ENCODE measurements at places on chromosomes 6 and 20.

DNA sequence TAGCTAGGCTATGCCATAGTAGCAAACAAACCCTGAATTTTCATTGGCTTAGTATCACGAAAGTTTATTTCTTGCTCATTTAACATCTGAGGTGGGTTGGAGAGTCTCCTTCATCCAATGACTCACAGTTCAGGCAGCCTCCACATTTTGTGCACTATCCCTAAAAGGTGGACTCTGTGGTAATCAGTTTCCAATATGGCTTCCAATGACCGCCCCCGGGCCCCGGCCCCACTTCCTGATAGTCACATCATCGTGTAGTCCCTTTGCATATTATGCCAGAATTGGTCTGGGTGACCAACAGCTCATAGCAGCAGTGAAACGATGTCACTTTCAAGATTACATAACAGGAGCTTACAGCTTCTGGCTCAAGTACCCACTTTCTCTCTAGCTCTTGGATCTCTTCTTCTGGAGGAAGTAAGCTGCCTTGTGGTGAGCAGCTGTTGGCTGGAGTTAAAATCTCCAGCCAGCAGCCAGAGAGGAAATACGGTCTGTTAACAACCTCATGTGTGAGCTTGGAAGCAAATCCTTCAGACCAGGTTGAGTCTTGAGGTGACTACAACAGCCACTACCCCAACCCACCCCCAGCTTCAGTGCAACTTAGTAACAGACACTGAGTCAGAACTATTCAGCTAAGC, 7.8 kb downstream of the HCRTR2 start:
- DNase-seq: no peak

DNA sequence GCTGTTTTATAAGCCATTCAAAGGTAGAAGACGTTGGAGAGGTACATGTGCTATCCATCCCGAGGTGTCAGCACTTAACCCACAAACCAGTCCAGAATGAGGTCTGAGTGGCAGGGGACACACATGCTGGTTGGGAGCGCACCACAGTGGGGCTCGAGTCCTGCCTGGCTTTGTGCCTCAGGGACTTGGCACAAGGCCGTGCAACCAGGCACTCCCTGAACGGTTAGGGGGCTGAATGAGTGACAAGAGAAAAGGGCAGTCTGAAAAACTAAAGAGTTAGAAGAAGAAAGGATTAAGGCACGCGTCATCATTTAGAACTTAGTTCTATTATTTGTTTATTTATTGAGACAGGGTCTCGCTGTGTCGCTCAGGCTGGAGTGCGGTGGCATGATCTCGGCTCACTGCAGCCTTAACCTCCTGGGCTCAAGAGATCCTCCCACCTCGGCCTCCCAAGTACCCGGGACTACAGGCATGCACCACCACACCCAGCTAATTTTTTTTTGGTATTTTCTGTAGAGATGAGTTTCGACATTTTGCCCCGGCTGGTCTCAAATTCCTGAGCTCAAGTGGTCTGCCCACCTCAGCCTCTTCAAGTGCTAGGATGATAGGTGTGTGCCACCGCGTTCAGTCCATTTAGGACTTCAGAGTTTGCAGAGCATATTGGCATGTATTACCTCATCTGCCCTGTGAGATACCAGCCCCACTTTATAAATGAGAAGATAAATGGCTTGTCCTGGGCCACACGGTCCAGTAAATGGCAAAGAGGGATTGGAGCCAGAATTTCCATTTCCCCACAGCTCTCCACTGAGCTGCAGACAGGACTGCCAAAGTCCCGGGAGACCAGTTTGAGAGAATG, 47.4 kb upstream of the IRF4 start:
- DNase-seq: no peak

DNA sequence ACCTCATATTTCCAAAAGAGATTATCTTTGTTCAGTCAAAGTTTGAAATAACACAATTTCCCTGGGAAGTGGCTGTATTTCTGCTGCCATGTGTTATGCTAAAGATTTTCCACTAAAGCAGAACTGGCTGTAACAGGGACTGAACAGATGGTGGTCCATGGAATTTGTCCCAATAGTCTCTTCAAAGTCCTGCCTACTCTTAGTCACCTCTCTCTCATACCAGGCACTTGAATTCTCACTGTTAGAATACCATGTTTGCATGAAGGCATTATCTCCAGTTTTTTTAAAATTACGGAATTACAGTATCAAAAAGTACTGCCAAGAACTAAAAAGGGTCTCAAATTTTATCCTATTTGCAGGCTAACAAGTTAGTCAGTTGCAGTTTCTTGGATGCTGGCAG, 105.0 kb upstream of the HDDC2 start:
- no peak for DNase-seq

DNA sequence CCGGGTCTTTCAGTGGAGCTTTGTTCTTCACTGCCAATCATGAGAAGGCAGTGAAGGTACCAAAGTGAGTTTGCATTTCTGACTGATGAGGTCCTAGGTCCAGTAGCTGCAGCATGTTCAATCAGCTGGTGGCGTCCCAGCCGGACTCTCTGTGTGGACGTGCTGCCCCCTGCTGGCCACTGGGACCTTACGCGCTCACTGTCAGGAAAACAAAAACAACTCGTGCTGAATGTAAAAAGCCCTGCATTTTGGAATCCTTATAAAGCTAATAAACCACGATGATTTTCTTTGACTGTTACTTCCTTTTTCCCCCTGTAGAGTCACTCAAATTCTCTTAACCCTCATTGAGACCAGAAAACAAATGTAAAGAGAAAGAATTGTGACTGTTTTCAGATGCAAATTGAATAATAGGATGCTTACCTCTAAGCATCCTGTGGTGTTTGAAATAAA, 4.9 kb upstream of the CD24 start:
- peak; percentile 40 for DNase-seq

GRCh38 chr6:152364866-152365265, 272.3 kb downstream of the SYNE1 start:
- DNase-seq: no peak

GRCh38 chr20:21303872-21304586, 898 bp downstream of the XRN2 start:
- DNase-seq: no peak

- DNase-seq: no peak
These were observed 48.2 kb downstream of the THBS2 start for GRCh38 chr6:169205176-169206160.

DNA sequence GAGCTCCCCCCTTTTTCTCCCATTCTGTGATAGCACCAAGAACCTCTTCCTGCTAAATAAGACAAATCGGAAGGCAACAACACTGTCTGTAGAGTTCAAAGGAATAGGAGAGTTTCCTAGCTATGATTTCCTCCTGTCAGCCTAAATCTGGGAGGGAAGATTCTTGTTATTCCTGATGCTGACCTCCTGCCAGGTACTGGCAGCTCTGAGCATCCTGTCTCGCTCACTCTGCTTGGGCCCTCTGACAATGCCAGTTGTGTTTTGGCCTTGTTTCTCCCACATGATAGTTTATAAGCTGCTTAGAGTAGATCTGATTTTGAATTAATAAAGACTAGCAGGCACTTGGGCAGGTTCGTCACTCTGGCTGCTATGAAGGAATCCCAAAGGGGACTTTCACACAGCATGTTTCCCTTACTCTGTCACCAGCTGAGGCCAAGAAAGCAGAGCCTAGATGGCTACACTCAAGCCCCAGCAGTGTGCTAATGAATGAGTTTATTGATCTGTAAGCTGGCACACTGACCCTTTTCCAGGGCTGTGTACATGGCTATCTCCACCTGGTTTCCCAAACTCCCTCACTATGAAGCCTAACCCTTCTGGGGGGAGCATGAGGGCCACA, 52.3 kb downstream of the UQCC1 start:
- no peak for DNase-seq

GRCh38 chr6:168395983-168396382, 45.0 kb upstream of the SMOC2 start:
- DNase-seq: no peak

- DNase-seq: peak; percentile 55
These were observed 268.9 kb downstream of the CDH4 start for GRCh38 chr20:61520893-61521460.

GRCh38 chr6:149478631-149479314, 6.0 kb downstream of the ZC3H12D start:
- no peak for DNase-seq

GRCh38 chr20:26169506-26169905, 472.9 kb upstream of the ZNF337 start:
- DNase-seq: no peak

DNA sequence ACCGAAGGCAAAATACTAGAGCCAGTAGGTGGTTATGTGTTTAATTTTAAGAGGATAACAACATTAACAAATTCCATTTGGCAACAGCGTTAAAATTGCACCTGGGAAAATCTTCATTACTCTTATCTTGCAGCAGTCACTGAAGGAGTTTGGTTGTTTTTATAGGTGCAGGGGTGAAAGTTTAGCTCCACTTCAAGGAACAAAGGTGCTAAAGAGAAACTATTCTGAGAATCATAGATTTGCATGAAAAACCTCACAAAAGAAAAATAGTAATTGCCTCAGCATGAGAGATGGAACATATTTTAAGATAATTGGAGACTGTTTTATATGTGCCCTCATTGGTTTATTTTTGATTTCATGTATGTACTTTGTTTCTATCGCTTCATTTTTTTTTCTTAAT, 444.4 kb downstream of the UTRN start:
- DNase-seq: no peak

- peak; percentile 62 for DNase-seq
These were observed 154.4 kb upstream of the STMND1 start for GRCh38 chr6:16947375-16948015.

- DNase-seq: peak; percentile 11
These were observed 90.5 kb upstream of the HEY2 start for GRCh38 chr6:125658759-125659431.

- DNase-seq: no peak
These were observed 59.2 kb upstream of the SLC32A1 start for GRCh38 chr20:38665094-38665493.

DNA sequence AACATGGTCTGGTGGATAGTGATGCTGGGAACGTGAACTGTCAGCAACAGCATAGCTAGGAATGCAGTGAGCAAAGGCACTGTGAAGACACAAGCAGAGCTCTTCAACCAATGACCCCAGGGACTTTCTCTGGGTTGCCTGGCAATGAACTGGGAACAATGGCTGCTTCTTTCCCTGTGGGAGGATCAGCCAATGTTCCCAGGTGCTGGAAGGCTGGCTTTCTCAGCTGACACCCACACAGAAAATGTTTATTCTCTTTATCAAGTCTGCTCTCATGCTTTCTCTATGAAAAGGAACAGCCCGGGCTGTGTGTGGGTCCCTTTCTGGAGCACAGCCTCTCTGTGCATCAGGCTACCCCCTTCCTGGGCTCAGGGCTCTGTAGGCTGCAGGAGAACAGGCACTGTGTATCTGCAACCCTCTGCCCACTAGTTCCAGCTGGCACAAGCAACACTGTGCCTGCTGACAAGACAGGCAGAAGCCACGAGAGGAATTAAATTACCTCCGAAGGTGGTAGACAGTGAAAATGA, 54.2 kb downstream of the HFE start:
- DNase-seq: no peak

GRCh38 chr20:13458860-13459451, 179.8 kb downstream of the TASP1 start:
- DNase-seq: peak; percentile 9

DNA sequence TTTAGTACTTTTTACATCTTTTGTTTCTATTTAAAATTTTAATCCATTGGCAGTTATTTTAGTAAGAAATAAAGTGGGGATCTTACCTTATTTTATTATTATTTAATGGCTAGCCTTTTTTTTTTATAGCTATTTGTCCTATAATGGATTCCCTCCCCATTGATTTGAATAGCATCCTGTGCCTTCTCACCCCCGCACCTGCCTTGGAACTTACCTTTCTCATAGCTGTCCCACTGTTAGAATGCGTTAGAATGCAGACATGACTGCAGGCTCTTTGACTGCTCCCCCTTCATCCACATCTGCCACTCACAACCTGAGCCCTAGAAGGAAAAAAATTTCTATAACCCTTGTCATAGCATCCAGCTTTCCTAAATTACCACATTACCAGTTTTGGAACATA, 9.1 kb downstream of the PKIB start:
- no peak for DNase-seq

DNA sequence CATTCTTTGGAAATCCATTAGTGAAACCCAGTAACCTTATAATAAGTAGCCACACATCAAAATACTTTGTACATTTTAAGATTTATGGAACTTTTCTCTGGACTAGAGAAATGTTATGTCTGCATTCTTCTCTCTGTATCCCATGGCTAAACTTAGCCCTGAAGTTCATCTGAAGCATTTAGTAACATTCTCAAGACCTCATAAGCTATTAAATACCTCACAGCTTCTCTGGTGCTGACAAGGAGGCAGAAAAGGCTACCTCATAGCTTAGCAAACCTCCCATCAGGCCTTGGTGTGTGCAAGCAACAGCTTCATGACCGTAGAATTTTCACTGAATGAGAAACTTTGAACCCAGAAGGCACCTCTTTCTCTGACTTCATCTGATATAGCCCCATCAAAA, 38.9 kb upstream of the HDGFL1 start:
- no peak for DNase-seq

GRCh38 chr20:45097485-45098102, 3.3 kb downstream of the KCNS1 start:
- no peak for DNase-seq

DNA sequence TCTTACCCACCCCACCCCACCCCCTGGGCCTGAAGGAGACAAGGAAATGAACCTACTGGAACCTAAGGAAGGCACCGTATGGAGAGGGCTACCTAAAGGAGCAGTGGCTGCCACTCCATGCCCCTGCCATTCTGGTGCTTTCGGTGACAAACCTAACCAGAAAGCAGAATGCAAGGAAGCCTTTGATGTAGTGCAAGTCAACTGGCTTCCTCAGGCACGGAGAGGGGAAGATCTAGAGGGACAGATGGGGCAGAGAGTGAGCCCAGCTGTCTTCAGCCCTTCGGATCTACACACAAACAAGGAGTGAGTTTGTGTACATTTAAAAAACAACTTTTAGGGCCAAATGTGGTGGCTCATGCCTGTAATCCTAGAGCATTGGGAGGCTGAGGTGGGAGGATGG, 39.5 kb downstream of the PPP1R16B start:
- no peak for DNase-seq

- DNase-seq: no peak
These were observed 111.2 kb upstream of the HIVEP1 start for GRCh38 chr6:11900662-11901598.

- no peak for DNase-seq
These were observed 2.1 kb upstream of the ERGIC3 start for GRCh38 chr20:35539756-35540212.

DNA sequence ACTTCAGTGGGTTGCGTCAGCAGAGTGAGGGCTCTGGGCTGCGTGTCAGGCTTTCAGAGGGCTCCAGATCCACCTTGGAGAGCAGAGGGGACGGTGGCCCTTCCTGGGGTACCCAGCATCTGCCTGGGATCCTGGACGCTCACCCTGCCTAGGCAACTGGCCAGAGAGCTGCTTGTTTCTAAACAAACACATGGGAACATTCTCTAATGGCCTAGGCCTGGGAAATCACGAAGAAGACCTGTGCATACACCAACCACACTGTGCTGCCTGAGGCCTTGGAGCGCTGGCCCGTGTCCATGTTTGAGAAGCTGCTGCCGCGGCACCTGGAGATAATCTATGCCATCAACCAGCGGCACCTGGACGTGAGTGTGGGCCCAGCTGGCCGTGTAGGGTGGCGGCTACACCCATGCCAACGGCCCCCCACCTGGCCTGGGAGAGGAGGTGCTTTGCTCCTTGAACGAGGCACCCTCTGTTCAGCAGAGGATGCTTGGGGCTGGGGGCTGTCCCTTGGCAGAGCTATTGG, 32.2 kb downstream of the PYGB start:
- no peak for DNase-seq
